ENCODE measurements at places on chromosomes 1 and 21.

DNA sequence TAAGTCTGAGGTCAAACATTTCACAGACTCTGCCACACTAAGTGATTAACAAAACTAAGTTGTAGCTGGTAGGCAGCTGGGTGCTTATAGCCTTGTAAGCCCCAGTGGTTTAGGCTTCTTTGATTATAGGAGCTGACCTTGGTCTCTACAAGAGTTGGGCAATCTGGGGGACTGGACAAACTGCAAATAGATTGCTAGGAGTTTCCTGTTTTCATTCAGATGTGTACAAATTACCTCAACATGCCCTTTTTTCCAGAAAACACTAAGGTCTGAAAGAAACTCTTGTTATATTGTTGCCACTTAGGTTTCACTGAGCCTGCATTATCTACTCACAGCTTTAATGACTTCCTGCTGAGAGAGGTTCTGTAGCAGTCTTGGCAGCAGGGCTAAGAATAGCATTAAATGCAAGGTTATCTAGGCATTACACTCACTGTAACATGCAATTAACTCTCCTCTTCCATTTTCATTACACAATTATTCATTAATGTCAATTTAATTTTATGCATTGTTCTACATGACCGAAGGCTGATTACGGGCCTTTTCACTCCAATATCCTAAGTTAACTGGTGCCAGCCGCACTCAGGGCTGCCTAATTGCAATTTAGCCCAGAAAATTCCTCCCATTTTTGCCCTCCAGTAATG, 314.0 kb downstream of the LMO4 start:
- no peak for DNase-seq

DNA sequence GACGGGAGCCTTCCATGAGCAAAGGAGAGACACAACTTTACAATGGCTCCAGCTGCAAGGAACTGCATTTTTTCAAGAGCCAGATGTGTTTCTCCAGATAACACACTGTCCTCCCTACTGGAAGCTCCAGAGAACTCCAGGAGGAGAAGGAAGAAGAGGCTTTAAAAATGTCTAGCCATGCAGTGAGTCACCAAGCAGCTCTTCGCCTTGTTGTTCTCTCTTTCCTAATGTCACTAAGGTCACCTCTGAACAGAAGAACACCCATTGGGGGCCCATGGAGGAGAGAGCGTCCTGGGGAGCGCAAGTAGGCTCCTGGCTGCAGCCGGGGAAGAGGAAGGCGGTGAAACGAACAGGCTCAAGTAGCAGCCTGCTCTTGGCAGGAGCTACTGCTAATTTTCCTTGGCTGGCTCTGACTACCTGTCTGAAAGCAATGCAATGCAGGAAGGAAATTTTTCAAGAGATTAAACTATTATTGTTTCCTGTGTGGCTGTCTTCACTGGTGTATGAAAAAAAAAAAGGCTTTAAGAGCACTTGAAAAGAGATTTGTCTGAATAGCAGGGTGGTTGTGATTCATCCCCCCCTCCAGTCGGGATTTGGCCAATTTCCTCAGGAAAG, 321.9 kb downstream of the SETD4 start:
- DNase-seq = peak; percentile 28

- DNase-seq = no peak
Measured at GRCh38 chr1:55957276-55957675, 622.1 kb downstream of the PLPP3 start.

DNA sequence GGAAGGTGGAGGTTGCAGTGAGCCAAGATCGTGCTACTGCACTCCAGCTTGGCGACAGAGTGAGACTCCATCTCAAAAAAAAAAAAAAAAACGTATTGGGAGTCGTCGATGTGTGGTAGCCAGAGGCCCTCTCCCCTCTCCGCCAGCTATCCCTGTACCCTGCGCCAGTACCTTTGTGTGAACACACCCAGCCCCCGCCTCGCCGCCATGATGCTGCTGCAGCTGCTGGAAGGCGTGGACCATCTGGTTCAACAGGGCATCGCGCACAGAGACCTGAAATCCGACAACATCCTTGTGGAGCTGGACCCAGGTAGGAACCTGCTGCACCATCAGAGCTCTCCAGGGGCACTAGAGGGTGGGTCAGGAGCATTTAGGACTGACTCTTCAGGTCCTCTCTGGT, 12.2 kb downstream of the PINK1 start:
- no peak for DNase-seq

DNA sequence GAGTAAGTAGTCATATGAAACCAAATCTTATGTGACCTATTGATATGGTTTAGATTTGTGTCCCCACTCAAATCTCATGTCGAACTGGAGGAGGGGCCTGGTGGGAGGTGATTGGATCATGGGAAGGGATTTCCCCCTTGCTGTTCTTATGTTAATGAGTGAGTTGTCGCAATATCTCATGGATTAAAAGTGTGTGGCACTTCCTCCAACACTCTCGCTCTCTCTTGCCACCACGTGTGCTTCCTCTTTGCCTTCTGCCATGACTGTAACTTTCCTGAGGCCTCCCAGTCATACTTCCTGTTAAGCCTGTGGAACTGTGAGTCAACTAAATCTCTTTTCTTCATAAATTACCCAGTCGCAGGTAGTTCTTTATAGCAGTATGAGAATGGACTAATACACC, 241.2 kb downstream of the RGS7 start:
- DNase-seq = no peak

GRCh38 chr1:237684236-237684635, 206.5 kb downstream of the ZP4 start:
- no peak for DNase-seq

GRCh38 chr1:167158111-167158812, 62.4 kb upstream of the POU2F1 start:
- no peak for DNase-seq

DNA sequence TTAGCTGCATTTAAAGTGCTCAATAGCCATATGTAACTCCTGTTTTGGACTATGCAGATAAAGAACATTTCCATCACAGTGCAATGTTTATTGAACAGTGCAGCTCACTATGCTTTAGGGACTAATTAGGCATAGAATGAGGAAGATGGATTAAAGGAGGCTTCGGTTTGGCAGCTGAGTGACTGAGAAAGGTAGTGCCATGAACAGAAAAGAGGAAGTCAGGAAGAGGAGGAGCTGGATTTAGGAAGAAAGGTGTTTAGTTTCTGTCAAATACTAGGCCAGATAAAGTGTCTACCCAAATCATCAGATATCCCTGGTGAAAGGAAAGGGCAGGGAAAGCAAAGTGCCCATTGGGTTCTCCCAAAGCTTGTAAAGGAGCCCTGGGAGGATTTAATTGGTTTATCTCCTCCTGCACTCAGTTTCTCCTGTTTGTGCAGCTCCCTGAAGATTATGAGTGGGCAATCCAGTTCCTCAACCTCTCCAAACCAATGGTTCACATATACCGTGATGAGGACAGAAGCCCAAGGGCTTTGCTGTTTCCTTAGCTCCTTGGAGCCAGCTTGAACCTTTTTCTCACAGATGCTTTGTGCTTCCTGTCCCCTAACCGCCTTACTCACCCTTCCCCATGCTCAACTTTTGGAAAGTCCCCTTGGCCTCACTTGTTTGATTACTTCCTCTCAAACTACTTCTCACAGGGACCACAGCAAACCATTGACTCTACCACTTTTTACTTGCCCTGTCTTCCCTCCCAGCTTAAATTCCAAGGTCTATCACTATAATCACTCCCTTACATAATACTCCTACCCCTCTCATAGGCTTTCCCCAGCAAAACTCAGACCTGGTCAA, 3.5 kb upstream of the RAP1A start:
- no peak for DNase-seq

- no peak for DNase-seq
Measured at GRCh38 chr1:9770298-9770697, 53.5 kb downstream of the CLSTN1 start.

DNA sequence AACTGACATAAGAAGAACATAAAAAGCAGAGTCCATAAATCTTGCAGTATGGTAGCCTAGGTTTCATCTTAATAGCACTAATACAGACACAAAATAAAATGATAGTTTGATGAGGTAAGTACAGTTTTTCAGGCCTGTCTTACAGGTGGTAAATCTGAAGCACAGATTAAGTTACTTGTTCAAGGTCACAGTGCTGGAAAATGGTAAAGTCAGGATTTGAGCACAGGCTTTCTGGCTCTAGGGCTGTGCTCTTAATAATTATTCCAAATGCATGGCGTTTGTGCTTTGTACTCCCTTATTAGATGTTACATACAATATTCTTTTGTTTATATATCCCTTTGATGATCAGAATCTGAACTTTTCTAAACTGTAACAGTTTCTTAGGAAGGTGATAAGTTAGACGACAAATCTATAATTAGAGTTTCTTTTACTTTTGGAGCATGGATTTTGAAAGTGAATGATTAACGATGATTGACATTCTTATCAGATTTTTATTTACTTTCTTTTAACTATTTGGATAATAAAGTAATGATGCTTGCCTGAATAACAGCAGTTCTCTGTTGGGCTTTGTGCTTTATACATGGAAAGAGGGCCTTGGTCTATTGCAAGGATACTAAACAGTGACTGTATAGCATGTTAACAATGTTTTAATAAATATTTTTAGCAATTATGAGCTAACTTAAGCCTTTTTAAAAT, 101.5 kb upstream of the CACYBP start:
- no peak for DNase-seq

DNA sequence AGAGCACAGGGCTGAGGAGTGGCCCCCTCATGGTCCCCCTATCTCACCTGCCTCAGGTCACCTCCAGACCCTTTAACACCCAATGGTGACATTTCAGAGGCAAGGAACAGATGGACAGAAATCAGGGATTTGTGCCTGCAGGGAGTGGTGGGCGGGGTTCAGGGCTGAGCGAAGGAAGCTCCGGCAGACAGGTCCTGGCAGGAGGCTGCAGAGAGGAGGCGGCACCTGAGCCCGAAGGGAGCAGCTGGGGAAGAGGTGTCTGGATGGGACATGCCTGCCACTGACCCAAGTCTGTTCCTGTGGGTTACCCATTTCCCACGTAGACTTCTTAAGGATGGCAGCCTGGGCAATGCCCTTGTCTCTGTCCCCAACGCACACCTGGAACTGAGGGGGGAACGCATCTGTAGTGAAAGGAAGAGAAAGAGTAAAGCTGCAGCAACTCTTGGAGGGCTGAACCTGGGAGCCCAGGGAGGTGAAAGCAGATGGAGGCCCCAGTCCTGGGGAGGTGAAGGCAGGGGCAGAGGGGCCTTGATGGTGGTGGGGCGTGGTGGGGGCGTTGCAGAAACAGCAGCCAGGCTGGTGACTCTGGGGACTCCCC, 61.6 kb upstream of the ADARB1 start:
- no peak for DNase-seq

- peak; percentile 19 for DNase-seq
Measured at GRCh38 chr1:207619871-207620542, 24.9 kb upstream of the CR1L start.

- no peak for DNase-seq
Measured at GRCh38 chr1:175829845-175830244, 86.5 kb upstream of the TNR start.

DNA sequence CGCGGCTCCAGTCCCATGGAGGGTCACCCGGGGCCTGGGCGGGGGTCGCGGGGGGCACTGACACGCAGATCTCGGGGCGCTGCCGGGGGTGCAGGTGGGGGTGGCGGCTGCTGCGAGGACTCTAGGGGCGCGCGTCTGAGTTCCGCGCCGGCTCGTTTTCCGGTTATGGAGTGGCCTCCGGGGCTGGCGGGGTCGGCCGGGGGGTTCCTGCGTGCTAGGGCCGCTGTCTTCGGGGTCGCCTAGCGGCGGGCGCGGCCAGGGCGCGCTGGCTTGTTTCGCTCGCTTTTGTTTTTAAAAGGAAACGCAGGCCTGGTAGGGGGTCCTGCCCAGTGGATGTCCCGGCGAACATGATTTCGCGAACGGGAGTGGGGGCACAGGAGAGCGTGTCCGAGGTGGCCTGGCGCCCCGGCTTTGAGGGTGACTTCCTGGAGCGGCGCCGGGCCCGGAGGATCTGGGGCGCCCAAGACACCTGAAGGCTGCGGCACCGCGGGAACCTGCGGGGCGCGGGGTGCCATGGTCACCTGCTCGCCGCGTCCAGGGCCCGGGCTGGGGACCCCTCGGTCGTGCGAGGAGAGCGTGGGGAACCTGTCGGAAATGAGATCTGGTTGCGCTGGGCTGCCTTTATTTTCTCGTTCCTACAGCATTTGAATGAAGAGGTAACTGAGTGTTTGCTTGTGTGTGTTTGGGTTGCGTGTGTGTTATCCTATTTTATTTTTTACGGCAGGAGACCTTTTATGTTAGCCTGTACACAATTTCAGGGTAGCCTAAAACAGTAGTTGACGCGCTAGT, 618 bp downstream of the ETS2 start:
- DNase-seq = no peak

DNA sequence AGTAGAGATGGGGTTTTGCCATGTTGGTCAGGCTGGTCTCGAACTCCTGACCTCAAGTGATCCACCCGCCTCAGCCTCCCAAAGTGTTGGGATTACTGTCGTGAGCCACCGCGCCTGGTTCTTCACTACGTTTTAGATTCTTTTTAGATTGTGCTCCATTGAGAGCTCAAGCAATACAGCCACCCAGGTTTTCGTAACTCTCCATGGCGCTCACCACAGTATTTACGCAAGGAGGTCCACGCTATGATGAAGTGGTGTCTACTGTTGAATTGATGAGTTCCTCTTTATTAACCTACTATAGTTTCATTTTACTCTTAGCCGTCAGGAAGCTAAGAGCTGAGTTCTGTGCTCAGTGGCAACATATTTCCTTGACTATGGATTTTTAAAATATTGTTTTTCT, 1.8 kb upstream of the KIF1B start:
- no peak for DNase-seq

- no peak for DNase-seq
Measured at GRCh38 chr1:39657402-39657801, 14.5 kb downstream of the NT5C1A start.

GRCh38 chr21:38323721-38324531, 67.1 kb downstream of the KCNJ15 start:
- DNase-seq = no peak

- DNase-seq = no peak
Measured at GRCh38 chr1:159172614-159173291, 1.3 kb downstream of the CADM3 start.
